ENCODE measurements at places on chromosomes 2 and 18.

- DNase-seq: peak; percentile 43
These were observed 43.4 kb downstream of the MYL12B start for GRCh38 chr18:3305354-3305762.

- DNase-seq: no peak
These were observed 38.5 kb upstream of the ATP9B start for GRCh38 chr18:79030680-79031079.

GRCh38 chr2:192197357-192197756, 2.6 kb upstream of the TMEFF2 start:
- no peak for DNase-seq

GRCh38 chr18:79106084-79106483, 36.9 kb downstream of the ATP9B start:
- no peak for DNase-seq

- no peak for DNase-seq
These were observed 24.3 kb upstream of the RPIA start for GRCh38 chr2:88667219-88667618.

- no peak for DNase-seq
These were observed 386 bp upstream of the YIPF4 start for GRCh38 chr2:32277363-32277673.

DNA sequence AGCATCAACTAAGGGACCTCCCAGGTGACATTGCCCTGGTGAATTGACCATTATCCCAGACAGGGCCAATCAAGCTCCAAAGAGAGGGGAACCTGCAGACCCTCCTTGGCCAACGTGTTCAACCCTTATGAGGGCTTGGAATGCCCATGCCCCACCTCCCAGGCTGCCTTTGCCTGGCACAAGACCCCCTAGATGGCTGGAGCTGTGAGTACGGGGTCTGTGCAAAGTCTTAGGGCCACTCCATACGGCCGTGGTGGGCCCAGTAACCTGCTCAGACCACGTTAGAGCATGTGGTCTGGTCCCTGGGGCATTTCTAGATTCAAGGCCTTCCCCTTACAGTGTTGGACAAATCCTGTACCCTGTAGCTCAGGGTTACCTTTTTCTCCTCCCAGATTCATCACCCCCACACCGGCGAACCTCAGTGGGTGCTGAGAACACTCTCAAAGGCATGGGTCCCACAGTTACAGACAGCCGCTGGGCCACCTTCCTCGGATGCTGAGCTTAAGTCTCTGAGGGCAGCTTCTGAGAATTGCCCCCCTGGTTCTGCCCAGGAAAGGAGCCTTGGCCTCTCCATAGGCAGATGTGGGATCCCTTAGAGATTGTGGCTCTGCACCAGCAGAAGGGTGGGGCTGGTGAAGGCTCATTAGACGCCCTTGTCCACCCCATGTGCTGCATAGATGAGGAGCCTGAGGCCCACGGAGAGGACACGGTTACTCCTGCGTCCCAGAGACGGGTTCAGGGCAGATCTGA, 18.3 kb upstream of the KCNK3 start:
- DNase-seq: no peak

DNA sequence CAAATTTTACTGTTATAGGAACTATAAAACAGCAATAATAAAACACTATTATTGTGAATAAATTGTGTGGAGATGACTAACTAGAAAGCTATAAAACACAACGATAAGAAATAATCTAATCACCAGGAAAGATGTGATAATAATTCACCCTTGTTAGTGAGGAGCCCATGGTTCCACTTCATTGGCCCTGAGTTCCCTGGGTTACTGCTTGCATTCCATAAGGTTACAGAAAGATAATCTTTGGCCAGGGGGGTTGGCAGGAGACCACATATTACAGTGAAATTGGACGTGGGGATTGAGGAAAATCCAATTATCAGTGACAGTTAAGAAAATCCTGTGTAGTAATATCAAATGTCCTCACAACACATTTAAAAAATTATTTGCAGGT, 2.5 kb upstream of the CPO start:
- no peak for DNase-seq

GRCh38 chr2:121663434-121663833, 14.2 kb upstream of the CLASP1 start:
- DNase-seq: no peak

DNA sequence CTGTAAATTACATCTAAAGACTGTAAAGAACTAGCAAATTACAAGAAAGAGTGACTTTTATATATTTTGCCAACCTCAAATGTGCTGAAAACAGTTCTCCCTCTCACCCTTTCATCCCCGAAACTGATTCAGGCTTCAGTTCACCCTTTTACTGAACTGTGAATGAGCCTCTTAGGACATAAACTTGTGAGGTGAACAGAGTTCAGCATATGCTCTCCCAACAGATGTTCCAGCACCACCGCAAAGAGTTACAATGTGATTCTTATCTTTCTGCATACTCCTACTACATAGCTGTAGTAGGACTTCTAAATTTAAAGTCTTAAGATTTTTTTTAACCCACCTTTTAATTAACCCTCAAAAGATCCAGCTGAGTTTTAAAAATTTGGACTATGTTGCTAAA, 1.2 kb upstream of the ZCCHC2 start:
- no peak for DNase-seq

- no peak for DNase-seq
These were observed 101.5 kb upstream of the GALNT5 start for GRCh38 chr2:157155992-157156391.

DNA sequence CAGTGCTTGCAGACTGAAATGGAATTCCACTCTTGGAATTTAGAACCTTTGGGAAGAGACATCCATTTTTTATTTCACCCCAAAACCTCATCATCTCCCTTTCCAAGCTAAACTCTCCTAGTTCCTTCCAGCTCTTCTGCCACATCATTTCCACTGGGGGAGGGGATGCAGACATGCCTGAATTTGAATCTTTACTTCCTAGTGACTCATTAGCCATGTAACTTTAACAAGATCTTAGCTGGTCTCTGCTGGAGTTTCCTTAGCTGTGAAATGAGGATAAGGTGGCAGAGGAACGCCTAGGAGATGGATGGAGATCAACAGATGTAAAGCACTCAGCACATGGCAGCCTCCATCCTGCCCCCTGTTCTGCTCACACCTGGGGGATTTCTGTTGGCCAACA, 266.8 kb downstream of the EN1 start:
- no peak for DNase-seq

DNA sequence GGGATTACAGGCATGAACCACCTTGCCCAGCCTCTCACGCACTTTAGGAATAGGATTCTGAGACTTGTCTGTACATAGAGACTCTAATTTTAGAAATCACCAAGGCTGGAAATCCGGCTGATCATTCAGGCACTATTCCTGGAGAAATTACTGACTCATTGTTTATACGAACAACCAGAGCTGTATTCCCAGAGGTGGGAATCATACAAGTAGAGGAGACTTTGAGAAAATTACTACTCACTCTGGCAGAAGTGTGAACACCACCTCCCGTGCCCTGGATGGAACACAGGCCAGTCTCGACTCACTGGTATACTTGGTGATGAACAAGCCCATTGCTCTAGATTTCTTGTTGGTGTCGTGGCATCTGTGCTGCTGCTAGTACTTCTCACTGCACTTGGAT, 5.8 kb upstream of the ADNP2 start:
- no peak for DNase-seq

- DNase-seq: peak; percentile 73
These were observed 134.3 kb downstream of the THADA start for GRCh38 chr2:43461453-43462073.

DNA sequence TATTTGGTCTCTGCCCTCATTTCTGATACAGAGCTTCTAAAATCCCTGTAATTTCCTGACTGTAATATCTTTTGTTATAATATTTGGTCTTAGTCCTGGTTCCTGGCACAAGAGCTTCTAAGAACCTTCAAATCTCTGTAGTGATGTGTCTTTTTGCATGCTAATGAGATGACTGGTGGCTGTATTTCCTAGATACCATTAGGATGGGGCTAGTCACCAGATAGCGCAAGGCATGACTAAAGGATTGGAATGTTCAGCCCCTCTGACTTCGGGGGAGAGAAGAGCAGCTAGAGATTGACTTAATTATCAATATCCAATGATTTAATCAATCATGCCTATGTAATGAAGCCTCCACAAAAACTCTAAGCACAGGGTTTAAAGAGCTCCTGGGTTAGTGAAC, 620.8 kb upstream of the ACVR2A start:
- no peak for DNase-seq

DNA sequence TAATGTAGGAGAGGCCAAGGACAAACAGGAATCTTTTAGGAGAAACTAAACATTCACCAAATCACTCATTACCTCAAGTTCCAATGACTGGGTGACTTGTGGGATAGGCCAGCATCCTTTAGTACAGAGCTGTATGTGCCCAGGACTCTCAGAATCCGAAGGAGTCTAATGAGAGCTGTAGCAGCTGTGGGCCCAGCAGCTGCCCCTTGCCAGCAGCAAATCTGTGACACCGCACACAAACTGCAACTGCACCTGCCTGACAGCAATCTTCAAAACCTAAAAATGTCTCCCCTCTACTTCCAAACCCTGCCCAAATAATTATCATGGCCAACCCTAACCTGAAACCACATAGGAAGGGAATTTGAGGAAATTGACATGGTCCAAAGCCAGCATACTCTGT, 44.5 kb upstream of the ACVR2A start:
- no peak for DNase-seq

DNA sequence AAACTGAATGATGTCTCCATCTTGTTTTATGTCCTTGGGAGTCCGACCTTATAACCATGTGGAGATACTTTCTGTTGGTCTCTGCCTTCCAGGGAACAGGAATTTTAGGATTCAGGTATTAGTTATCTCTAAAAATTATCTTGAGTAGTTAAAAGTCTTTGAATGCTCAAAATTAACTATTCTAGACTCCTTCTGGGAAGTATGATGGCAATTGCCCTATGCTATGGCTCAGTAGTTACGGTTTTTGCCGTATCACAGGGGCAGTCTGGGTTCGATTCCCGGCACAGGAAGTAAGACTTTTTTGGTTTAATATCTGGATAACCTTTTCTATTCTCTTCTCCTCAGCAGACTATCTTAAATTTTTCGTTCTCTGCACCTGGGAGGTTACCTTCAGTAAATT, 708.7 kb upstream of the LRATD1 start:
- no peak for DNase-seq

GRCh38 chr2:59167514-59167913, 926.4 kb upstream of the FANCL start:
- DNase-seq: no peak

DNA sequence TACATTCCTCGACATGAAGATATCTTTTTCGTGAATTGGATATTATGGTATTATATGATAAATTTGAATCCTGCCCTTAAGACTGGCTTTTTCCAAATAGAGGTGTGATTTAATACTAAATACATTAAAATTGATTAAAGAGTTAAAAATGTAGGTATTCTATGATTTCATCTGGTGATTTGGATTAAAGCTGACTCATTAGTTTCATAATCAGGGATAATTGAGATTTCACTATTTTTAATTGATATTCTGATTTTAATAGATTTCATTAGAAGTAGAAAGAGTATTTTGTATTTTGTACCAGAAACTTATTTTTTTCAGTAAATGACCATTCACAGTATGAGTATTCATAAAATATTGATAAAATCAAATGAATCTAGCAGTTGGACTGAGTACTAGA, 524.1 kb downstream of the PLCL1 start:
- DNase-seq: no peak

GRCh38 chr2:189267925-189268579, 88.5 kb upstream of the COL5A2 start:
- no peak for DNase-seq

DNA sequence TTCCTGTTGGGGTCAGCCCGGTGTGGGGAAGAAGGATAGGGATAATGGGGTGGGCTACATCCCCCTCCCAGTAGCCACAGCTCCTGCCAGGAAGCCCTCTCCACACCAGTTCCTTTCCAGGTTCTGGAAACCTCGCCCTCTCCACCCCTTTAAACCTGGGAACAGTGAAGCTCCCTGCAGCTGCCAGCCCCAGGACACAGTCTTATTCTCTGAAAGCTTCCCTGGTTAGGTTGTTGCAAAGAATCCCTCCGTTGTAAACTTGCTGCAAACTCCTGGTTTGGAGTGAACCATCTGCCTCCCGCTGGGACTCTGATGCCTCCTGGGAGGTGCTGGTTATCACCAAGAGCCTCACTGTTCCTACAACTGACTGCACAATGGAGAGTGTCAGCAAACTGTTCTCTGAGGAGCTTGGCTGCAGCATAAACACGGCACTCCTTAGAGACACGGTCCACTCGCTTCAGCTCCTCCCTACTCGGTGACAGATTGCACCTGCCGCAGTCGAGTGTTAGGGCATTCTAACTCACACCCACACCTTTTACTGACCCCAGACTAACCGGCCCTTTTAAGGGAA, 261.8 kb upstream of the RAB6C start:
- no peak for DNase-seq

DNA sequence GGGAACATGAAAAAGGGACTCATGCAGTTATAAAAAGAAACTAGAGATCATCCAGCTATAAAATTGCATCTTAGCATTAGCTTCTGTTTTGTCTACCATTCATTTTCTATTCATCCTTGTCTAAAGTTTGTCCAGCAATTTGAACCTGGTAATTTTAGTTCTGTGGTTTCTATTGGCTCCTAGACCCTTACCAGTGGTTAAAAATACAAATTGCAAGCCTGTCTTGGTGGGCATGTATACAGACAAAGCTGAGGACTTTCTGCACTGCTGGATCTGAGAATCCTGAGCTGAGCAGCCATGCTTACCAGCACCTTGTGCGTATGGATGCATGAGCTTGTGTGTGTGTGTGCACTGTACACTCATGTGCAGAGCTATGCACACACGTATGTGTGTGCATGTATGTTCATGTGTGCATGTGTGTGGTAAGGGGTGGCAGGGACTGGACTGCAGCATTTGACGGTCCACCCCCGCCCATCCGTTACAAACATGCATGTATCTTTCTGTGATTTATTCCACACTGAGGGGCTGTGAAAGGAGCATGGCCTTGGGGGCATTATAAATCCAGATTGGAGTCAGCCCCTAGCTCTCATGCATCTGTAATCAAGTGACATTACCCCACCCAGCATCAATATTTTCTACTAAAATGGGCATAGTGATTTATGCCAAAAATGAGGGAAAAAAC, 144.7 kb downstream of the FAM210A start:
- DNase-seq: no peak

GRCh38 chr2:43183743-43184142, 42.7 kb downstream of the ZFP36L2 start:
- DNase-seq: no peak

GRCh38 chr2:214247531-214247930, 163.3 kb upstream of the VWC2L start:
- no peak for DNase-seq

DNA sequence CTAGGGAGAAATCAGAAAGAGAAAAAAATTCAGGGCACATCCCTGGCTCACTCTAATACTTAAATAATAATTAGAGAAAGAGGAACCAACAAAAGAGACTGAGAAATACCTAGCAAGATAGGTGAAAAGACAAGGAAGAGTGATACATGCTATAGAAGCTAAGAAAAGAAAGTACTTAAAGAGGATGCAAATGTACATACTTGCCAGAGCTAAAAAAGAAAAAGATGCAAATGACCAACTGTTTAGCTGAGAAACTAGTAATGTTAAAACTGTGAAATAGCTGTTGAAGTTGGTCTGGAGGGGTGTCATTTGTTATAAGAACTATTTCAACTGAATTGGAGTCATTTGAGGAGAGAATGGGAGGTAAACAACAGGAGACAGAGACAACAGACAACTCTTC, 412.2 kb downstream of the SPAG16 start:
- DNase-seq: no peak
